Stimulated activated CD4-positive, alpha-beta T cell treated with anti-CD3 and anti-CD28 coated beads, Interleukin-2, amount 100 ng/mL, for 24 hours (primary cell): ENCODE measurements at places on chromosomes 11 and 22.

- no peak for DNase-seq
Measured at GRCh38 chr11:616320-617198, 809 bp upstream of the IRF7 start.

DNA sequence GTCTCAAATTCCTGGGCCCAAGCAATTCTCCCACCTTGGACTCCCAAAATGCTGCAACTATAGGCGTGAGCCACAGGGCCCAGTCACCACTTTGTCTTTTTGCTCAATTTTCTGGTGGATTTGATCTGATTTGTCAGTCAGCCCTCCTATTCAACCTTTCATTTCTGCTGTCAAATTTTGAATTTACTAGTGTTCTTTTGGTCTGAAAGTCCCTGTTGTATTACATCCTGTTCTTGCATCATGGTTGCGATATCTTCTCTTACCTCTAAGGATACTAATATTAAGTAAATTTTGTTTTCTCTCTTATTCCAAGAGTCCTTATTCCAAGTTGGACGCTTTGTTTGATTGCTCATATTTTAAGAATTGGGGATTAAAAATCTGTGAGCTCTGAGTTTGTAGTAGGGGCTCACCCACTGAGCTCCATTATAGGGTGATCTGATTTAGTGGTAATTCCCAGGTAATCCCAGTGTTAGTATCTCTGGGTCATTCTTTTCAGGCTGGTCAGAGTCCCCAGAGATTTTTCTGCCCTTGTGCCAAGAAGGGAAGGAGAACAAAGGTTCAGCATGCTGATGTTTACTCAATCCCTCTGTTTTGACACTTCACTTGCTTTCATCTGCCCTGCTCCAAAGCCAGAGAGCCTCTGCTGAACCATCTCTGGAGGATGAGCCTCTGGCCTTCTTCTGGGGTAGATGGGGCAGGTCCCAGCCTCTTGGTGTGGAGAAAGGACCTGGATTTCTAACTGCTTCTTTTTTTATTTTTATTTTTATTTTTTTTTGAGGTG lies 10.0 kb downstream of the UPB1 start:
- DNase-seq, result no peak

- no peak for DNase-seq
Measured at GRCh38 chr11:116932181-116932580, 94.8 kb upstream of the APOA1 start.

DNA sequence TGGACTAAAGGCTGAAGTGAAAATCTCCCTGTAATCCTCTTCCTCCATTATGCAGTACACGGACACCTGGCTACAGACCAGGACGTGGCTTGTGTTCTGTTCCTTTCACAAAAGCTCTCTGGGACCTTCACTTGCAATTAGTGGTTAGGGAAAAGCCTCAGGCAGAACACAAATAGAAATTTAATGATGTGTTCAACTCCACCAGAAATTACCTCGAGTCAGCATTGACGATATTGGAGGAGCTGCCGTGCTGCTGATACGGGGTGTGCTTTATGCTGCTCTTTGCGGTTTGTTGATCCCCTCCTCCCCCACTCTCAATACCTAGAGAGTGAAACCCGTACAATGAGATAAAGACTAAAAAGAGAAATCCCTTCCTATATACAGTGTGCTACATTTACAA lies 48.9 kb downstream of the POLD3 start:
- no peak for DNase-seq

GRCh38 chr11:75949023-75949672 lies 134.1 kb downstream of the UVRAG start:
- DNase-seq, result no peak

DNA sequence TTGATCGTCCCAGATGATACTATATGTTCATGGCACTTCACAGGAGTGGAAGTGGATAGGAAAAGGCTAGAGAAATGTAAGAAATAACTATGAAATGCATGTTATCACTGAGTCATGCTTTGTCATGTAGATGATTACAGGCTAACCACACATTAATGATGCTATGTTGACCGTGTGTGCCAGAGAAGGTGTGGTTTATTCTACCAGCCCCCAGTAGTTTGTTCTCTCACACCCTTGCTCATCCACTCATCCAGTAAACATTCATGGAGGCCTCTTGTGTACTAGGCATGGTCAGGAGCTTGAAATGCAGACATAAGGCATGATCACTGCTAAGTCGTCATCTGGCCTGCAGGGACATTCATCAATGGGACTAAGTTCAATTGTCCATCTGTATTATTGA lies 153.0 kb upstream of the PITPNB start:
- no peak for DNase-seq

GRCh38 chr11:47979378-47980087 lies 826 bp upstream of the PTPRJ start:
- no peak for DNase-seq

GRCh38 chr11:112612250-112612849 lies 348.9 kb upstream of the NCAM1 start:
- DNase-seq, result no peak
